ENCODE measurements at places on chromosomes 4 and X.

GRCh38 chr4:107035819-107036583 is at the start of gene DKK2:
DKK2 (minus strand) TSS chr4:107036313; CDS start chr4:107035591, 722 bp downstream.
- no peak for DNase-seq

- no peak for DNase-seq
Observed at GRCh38 chr4:97866821-97867556, 276.3 kb downstream of the STPG2 start.

DNA sequence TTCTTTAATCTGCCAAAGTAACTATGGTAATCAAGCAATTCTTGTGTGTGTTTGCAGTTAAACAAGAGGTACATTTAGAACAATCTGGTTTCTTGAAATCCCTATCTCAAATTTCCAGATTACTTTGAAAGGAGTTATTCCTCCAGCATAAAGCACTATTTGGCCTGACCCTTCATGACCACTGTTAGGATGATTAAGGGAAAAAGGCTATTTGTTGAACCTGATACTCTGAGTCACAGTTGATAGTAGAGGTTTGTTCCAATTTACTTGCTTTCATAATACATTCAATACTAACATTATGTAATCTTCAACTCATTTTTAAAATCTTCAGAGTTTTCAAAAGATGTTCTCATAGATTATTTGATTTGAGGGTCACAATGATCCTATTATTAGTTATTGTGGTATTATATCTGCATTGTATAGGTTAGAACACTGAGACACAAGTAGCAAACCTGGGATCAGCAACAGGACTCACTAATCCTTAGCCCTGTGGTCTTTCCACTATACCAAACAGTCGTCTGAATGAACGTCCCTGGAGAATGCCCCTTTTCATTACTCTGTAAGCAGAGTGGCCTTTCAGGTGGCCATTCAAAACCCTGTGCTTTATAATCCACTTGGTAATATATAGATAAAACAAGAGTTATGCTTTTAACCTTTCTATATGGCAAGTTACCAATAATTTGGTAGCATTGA is 8.1 kb upstream of the NDST4 start:
- DNase-seq, result no peak

DNA sequence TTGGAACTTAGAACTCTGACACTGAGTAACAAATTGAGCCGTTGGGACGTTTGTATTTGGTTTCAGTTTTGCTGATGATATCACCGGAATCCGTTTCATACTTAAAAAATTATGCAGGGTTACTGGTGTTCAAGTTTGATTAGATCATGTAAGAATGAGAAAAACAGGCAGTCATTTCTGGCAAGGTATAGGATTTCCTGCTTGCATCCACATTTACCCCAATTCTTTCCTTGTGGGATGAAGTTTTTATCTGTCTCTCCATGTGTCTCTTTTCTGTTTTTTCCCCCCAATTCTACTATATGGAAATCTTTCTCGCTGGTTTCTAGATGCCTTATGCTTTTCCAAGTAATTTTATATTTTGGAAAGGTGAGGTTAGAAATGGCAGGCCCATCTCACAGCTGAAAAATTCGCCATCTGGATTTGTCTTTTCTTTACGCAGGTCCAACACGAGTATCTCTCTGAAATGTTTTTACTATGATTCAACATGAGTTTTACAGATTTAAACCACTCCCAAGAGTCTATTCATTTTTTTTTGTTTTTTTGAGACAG is 197.9 kb downstream of the SHOX start:
- no peak for DNase-seq

DNA sequence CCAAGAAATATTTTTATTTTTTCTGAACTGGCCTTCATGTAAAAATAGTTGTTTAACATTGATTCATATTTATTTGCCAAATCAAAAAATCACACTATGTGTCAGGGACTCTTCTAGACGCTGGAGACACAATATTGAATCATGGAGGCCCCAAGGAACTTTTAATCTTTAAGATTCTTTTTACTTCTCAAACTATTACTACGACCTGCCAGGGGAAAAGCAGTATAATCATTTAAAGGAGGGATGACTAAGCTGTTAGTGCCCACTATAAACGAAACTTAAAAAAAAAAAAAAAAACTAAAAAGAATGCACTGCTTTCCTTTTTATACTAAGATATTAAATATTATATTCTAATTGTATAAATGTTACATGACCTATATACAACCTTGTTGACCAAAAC is 84.7 kb downstream of the PPA2 start:
- no peak for DNase-seq

DNA sequence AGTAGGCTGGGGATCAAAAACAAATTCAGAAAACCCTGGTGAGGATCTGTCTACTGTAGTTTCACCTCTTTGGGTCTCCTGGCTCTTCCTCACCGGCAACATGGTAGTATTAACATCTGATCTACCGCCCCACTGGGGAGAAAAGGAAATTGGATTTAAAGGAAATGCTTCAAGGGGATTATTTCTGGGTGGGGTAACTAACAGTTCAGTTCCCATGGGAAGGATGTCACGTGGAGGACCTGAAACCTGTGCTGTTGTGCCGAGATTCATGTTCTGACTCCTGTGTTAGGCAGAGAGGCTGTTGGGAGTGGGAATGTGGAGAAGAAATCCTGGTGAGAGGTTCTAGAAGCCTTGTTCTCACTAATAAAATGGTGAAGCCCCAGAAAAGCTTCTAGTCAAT is 254.4 kb downstream of the BCOR start:
- no peak for DNase-seq

- no peak for DNase-seq
Observed at GRCh38 chrX:104255465-104255864, 732 bp upstream of the ESX1 start.

- no peak for DNase-seq
Observed at GRCh38 chr4:128039568-128039967, 21.5 kb upstream of the LARP1B start.

DNA sequence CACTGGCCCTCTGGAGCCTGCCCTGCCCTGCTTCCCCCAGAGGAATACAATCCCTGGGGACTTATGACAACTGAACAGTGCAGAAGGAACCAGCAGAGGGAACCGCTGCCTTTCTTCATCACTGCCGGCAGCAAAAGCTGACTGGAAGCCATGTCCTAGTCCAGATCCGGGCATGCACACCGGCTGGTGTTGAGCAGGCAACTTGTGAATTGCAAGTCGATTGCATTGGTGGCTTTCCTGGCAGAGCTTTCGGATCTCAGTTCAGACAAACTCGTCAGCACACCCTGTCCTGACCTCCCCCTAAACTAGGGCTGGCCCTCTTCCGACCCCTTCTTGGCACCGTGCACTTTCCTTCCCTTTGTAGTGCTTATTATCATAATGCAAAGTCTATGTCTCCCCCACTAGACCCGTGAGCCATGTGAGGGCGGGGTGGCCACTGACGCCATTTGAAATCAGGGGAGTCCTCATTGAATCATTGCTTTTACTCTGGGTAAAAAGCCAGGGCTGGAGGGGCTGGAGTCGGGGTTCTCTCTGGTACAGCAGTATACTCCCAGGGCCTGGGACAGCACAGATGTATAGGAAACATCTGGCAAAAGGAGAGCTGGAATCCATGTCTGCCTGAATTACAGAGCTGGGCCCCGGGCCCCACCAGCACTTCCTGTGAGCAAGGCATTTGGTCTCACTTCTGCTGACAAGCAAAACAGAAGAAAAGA is 1.8 kb downstream of the ARHGAP4 start:
- peak; percentile 30 for DNase-seq

GRCh38 chrX:6661736-6662135 is 126.8 kb upstream of the VCX3A start:
- no peak for DNase-seq

DNA sequence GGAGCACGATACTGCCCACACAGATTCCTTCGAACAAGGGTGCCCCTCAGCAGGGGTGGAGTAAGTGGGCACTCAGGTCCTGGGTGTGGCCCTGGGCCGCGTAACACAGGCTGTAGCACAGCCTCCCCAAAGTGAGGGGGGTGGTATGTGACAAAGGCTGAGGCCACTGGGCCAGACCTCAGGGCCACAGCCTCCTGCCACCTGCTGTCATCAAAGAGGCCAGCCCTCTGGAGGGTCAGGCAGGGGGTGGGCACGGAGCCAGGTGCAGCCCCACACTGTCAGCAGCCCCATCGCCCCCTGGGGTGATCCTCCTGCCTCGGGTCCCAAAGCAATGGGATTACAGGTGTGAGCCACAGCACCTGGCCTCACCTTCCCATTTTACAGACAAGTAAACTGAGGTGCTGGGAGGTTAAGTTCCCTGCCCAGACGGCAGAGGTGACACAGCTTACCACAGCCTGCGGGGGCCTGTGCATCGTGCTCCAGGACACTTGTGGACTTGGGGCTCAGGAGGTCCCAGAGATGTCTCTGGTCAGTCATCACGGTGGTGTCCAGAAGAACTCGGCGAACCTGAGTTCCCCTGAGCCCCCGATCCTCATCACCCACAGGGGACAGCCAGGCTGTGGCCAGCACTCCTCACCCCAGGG is 27.5 kb upstream of the MXD4 start:
- no peak for DNase-seq

- DNase-seq, result no peak
Observed at GRCh38 chrX:148664995-148665394, 164.6 kb downstream of the AFF2 start.

- DNase-seq, result no peak
Observed at GRCh38 chr4:180909279-180909678, 1333.9 kb upstream of the TENM3 start.

DNA sequence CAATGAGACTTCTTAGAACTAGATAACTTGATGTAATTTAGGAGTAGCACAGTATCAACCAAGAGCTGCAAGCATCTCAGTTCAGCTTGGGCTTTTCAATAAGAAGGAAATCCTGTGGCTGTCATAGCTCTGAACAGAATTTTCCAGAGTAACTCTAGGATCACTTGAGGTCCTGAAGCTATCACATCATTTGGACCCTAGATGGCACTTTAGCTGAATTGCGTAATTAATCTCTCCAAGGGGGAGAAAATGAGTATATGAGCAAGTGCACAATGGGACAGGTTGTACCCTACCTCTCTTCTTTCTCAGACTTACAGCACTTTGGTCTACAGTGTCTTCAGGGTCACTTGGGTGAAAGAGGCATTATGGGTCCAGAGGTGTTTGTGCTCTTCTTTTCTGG is 45.2 kb downstream of the SLC4A4 start:
- no peak for DNase-seq

DNA sequence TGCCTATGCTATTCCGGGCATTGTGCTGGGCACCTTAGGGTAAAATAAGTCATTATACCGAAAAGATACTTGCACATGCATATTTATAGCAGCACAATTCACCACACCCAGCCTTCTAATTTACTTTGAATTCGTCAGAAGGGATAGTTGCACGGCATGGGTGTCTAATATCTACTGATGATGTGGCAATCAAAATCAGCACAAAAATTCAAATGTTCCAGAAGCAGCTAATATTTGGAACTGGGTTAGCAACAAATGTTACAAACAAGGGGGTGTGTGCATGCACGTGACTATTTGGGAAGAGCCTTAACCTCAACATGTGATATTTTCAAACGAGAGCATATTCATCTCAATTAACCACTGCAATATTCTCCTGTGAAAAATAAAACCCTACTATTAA is 79.7 kb upstream of the PRSS48 start:
- no peak for DNase-seq

- no peak for DNase-seq
Observed at GRCh38 chrX:1598021-1598875, 6.8 kb downstream of the AKAP17A start.

- no peak for DNase-seq
Observed at GRCh38 chr4:134754301-134755019, 552.9 kb upstream of the PABPC4L start.

- no peak for DNase-seq
Observed at GRCh38 chr4:124526769-124527168, 185.8 kb downstream of the ANKRD50 start.

DNA sequence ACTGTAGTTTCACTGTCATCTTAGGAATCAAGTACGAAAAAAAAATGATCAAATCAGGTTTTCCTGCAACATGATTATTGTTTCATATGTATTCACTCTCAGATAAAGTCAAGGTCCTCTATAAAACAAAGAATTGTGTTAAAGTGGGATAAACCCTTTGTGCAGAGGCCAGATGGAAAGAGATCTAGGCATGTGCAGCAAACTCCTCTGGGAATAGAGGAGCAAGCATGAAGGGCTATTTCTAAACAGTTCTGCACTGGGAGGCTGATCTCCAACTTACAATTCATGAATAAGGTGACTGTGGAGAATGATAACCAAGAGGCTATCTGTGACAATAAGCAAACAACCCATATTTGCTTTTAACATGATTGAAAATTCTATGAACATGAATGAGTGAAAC is 2.4 kb upstream of the WDFY3 start:
- DNase-seq, result no peak

DNA sequence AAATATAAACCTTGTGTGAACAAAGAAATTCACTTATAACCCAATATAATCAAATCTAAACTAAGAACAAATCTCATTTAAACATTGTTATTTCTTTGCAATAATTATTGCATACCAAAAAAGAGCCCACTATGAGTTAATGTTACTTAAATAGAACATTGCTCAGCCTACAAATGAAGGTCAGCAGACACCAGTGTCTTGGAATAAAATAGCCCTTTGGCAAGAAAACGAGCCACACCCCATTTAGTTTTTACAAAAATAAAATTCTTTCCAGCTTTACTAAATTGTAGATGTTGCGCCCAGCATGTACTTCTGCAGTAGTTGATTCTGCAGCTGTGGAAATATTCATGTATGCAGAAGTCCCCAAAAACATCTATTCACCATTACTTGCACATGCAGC is 12.2 kb downstream of the PLS3 start:
- DNase-seq, result no peak

DNA sequence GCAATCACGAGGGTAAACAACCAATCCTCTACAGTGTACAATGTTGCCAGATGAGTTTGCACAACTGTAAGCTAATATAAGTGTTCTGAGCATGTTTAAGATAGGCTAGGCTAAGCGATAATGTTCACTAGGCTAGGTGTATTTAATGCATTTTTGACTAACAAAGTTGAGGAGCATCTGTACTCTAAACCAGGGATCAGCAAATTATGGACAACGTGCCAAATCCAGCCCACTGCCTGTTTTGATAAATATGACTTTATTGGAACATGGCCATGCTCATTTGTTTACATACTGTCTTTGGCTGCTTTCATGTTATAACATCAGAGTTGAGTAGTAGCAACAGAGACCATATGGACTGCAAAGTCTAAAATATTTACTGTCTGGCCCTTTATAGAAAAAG is 46.3 kb upstream of the ARHGEF6 start:
- peak; percentile 15 for DNase-seq

- DNase-seq, result no peak
Observed at GRCh38 chr4:123305736-123306135, 90.9 kb upstream of the SPRY1 start.

DNA sequence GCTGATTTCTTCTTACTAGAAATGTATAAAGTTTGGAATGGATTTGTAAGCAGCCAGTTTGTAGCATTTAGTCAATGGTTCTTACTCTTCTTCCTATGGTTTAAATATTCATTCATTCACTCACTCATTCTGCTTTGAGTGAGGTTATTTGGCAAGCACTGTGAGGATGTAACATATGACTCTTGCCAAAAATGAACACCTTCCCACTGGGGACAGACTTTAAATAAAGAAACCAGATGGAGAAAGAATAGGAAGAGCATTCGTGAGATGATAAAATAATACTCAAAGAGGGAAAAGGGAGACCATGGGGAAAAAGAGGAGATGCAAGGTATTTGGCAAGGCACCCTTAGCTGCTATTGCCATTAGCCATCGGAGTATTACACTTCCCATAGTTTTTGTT is 586.1 kb downstream of the ADGRL3 start:
- no peak for DNase-seq

- DNase-seq, result no peak
Observed at GRCh38 chr4:176467001-176467400, 147.2 kb downstream of the SPCS3 start.

GRCh38 chrX:111244235-111244750 is 26.0 kb downstream of the CAPN6 start:
- no peak for DNase-seq
